Heart left ventricle (tissue), 16 donors: ENCODE measurements at places on chromosomes 13 and 19. TPM values are rescaled to one million over a fixed set of nuclear protein-coding genes. Genes with fewer than 3 reads are reported as not detected.

DNA sequence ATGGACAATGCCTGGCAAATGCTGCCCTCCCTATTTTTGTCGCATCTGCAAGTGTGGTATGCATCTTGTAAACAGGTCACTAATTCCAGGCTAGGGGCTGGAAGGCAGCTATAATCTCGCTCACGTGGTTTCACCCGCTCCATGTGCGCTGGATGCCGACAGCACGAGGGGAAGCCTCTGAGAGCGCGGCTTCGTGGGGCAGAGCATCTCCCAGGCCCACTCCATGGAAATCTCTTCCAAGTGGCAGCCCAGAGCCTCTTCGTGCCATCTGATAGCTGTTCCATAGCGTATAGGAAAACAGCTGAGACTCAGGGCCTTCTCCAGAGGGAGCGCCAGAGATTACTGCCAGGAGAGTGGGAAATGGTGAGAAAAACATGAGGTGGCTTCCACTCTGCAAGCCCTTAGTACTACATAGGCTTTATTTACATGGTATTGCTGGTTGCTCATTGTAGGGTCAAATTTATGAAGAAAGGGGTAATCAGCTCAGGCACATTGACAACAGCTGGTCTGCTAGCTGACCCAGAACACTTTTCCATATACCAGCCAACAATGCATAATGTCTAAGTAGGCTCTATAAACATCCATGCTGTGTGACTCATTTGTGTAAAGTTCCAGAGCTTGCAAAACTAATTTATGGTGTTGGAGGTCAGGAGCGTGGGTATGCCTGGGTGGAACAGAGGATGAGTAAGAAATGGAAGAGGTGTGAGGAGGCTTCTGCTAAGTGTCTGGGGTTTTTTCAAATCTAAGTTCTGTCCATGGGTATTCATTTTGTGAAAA lies 165.2 kb downstream of the SHISA2 start:
- no peak for DNase-seq

GRCh38 chr19:56177564-56178243 lies 1.9 kb downstream of the GALP start:
- DNase-seq, result no peak

DNA sequence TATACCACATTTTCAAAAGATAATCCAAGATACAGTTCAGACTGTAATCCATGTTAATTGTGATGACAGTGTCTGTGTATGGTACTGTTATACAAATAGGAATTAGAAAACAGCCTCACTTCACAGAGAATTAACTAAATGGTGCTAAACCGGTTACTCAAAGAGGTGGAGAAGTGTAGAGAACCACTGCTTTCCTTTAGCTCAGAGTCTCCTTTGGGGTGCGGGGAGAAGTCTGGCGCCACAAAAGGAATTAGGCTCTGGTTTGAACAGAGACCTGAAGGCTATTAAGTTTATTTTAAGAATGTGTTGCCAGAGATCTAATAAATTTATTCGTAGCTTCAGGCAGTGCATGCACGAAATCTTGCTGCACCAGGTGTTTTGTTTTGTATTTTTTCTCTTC lies 65.8 kb downstream of the FREM2 start:
- DNase-seq, result no peak

SAMD1 gene
- total RNA-seq, result 34.1 TPM

VMAC gene
- 2.4 TPM for total RNA-seq

GRCh38 chr13:111225166-111225565 lies 95.3 kb upstream of the TEX29 start:
- no peak for DNase-seq

- DNase-seq, result no peak
These were observed 24.4 kb upstream of the LDLR start for GRCh38 chr19:11064831-11065303.

DIAPH3 gene
- total RNA-seq, result 0.44 TPM

GRCh38 chr13:29844441-29844840 lies 6.0 kb downstream of the UBL3 start:
- no peak for DNase-seq

- DNase-seq, result no peak
These were observed 653.0 kb upstream of the GPC6 start for GRCh38 chr13:92573467-92574057.

IGFL4 gene
- not detected for total RNA-seq

GRCh38 chr19:13022111-13022858 lies 27.0 kb downstream of the NFIX start:
- DNase-seq, result no peak

DNA sequence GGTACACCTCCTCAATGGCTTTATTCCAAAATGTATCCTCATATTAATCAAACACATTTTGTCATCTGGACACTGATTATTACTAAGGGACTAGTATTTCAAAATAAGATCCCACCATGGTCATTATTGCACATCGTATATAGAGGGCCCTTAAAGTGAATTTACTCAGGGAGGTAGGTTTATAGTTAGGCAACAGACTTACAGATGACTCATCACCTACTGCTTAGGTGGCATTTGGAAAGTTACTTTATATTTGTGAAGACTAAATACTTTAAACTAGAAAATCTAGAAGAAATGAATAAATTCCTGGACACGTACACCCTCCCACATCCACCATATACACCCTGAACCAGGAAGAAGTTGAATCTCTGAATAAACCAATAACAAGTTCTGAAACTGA lies 353.0 kb downstream of the KCTD12 start:
- no peak for DNase-seq

DNA sequence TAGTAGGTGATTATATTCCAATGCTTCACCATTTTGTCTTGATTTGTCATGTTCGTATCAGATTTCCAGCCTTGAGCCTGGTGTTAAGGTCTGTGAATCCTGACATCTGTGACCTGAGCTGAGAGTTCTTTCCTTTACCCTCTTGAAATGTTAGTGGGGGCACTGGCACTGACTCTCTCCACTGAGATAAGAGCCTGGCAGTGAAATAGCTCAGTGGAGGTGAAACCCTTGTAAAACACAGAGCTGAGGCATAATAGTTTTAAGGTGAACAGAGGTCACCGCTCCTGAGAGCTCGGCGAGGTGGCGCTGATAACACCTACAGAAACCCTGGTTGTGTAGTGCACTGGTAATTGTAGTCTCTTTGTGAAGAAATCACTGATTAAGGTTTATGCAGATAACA lies 748.2 kb downstream of the DIAPH3 start:
- DNase-seq, result no peak

- no peak for DNase-seq
These were observed 29.3 kb downstream of the ZNF566 start for GRCh38 chr19:36460046-36460445.

- DNase-seq, result peak; percentile 72
These were observed 10.5 kb upstream of the SMG9 start for GRCh38 chr19:43765109-43765876.

SPRED3 gene
- 0.75 TPM for total RNA-seq

GRCh38 chr13:27662738-27663470 lies 41.2 kb downstream of the POLR1D start:
- no peak for DNase-seq

ZIM2 gene
- 0.26 TPM for total RNA-seq

DNA sequence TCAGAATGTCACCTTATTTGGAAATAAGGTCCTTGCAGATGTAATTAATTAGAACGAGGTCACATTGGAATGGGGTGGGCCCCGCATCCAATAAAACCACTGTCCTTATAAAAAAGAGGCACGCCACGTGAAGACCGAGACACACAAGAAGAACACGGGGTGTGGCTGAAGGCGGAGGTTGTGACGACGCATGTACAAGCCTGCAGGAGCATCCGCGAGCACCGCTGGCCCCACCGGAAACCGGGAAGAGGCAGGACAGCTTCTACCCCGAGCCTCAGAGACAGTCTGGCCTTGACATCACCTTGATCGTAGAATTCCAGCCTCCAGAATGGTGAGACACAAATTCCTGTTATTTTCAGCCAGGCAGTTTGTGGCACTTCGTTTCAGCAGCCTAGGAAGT lies 177.9 kb downstream of the COL4A1 start:
- DNase-seq, result no peak

GRCh38 chr13:83780227-83780626 lies 102.0 kb downstream of the SLITRK1 start:
- DNase-seq, result no peak

DNA sequence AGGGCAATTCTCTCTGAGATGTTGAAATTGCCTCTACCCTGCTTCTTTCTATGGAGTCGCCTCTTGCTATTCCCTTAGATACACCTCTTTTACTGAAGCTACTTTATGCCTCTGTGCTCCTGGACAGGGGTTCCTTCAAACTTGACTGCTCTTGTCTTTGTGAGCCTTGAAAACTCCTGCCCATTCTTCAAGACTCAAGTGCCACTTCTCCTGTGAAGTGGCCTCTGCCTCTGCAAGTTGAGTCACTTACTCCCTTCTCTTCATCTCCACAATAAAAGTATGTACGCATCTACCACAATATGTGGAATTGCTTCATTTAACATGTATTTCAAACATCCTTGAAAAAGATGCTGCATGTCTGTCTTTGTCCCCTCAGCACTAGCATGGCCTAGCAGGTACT lies 66.0 kb upstream of the TPP2 start:
- DNase-seq, result no peak

DNA sequence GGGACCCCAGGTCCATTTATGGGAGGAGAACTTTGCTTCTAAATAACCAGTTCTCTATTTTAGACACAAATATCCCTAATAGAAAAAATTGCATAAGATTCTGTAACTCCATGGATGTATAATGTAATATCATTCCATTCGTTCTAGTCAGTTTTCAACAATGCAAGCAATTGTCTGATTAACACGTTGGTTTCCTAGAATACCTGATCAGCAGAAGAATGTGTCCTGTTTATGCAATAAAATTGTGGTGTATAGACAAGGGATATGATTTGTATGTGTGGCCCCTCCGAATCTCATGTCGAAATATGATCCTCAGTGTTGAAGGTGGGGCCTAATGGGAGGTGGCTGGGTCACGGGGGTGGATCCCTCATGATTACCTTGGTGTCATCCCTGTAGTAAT lies 62.1 kb downstream of the RUBCNL start:
- no peak for DNase-seq

ZFR2 gene
- not detected for total RNA-seq
